Gastrocnemius medialis (tissue), 4 donors: ENCODE measurements at places on chromosomes 3 and 15.

DNA sequence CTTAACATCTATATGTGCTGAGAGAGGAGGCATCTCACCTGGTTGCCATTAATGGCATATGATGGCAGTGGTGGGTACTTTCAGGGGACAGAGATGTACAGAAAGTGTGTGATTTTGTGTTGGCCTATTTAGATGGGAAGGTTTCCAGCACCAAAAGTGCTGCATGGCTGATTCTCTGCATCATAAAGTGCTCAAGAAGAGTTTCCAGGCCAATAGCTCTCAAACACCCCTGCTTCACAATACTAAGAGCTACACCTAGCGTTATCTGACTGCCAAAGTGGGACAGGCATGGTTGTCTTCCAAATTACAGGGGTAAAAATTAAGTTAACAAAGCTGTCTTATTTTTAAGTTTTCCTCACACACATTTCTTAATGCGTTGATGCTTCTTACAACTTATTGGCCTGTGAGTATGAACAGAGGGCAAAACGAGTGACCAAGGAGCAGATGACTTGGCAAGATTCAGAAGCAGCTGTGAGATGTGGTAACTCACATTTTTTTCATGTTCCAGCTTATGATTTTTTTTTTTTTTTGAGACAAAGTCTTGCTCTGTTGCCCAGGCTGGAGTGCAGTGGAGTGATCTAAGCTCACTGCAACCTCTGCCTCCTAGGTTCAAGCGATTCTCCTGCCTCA is 41.4 kb upstream of the VEPH1 start:
- DNase-seq = peak; percentile 36

- no peak for DNase-seq
Observed at GRCh38 chr3:126473292-126474168, 2.2 kb downstream of the ZXDC start.

DNA sequence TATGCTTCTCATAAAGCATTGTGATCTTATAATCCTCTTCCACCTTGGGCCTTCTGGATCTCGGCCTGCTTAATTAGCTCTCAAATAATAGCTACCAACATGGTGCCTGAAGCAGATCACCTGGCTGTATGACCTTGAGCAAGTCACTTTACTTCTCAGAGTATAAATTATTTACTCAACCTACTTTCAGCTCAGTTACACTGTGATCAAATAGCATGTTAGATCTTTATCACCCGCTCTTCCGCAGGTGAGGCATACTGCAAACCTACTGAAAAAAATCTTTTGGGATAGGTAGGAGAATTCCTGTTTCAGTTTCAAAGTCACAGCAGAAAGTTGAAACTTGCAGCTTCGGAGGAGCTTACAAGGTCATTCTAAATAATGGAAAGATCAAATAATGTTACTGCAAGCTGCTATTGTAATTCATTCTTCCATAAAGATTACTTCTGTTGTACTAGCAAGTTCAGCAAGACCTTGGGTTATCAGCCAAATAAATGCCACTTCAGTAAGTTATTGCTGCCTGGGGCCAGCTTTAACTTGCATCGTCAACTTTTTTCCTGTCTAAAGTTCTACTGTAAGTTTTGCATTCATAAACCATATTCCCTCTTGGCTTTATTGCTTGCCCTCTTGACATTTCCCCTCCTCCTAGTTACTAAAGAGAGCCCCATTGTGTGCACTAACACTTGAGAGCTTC is 268.4 kb upstream of the ATP11B start:
- no peak for DNase-seq

DNA sequence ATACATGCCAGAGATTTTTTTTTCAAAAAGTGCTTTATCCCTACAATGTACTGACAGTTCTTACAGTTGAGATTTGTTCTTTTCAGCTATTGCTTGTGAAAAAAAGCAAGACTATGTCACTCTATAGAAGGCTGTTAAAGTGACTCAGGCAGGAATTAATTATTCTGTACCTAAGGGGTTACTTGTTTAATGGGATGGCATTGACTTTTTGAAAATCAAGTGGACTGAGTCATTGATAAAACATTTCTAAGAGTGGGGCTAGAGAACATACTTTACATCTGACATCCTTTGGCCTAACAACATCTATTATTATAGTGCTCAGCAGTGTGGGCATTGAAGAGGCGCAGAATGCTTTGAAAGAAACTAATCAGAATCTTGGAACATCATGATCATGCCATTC is 34.3 kb downstream of the INTS14 start:
- no peak for DNase-seq

- no peak for DNase-seq
Observed at GRCh38 chr3:10463533-10464434, 41.6 kb downstream of the ATP2B2 start.

DNA sequence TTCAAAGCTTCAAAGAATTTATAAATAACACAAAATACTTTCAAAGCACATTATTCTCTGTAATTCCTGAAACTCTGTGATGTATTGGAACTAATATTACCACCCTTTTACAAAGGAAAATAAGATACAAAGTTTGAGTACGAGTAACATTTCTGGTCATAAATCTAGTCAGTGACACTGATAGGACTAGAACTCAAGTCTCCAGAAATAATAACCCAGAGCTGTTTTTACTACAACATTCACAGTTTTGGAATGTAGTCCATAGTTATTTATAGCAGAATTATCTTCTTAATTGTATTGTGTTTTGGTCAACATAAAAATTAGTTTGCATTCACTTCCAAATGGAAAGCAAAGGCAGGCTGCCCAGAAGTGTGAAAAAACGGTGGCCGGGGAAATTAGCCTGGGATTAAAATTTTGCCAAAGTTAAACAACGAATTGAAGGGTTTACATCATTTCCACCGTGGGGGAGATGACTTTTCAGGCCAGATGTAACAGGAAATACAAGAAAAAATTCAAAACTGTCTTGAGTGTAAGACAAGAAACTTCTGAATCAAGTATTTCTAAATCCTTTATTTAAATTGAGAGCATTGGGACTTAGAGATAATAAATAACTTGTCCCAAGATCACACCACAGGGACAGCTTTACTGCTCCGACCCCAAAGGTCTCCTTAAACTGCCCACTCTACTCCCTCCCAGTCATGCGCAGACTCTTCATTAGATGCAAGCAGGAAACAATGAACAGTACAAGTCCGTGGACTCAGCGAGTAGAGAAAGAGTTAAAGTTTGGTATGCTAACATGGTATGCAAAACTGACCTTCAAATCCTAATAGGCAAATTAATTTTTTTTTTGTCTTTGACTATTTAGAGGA is 74.3 kb upstream of the VGLL4 start:
- no peak for DNase-seq

DNA sequence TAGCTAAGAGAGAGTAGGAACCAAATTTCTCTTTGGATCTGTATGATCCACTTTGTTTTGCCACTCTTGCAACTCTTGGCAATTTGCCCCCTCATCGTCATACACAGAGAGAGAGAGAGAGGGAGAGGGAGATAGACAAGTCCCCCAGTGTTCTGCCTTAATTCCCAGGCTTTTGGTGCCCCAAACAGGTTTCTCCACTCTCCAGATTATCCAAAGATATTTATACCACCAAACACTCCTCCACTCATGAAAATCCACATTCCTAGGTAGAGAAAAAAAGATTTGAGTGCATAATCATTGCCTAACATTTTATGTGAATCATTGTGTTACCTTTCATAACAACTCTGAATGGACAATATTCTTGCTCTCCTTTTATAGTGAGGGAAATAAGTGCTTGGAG is 15.3 kb downstream of the ACP3 start:
- DNase-seq = no peak

- no peak for DNase-seq
Observed at GRCh38 chr15:90884719-90885431, 571 bp downstream of the FES start.

GRCh38 chr15:91316126-91316525 is 216.1 kb downstream of the SV2B start:
- no peak for DNase-seq

- DNase-seq = no peak
Observed at GRCh38 chr15:50458348-50459112, 34.3 kb downstream of the USP8 start.

GRCh38 chr3:123379041-123379830 is 69.7 kb downstream of the ADCY5 start:
- DNase-seq = no peak

- DNase-seq = peak; percentile 85
Observed at GRCh38 chr3:193872265-193872753, 263.6 kb upstream of the HES1 start.

DNA sequence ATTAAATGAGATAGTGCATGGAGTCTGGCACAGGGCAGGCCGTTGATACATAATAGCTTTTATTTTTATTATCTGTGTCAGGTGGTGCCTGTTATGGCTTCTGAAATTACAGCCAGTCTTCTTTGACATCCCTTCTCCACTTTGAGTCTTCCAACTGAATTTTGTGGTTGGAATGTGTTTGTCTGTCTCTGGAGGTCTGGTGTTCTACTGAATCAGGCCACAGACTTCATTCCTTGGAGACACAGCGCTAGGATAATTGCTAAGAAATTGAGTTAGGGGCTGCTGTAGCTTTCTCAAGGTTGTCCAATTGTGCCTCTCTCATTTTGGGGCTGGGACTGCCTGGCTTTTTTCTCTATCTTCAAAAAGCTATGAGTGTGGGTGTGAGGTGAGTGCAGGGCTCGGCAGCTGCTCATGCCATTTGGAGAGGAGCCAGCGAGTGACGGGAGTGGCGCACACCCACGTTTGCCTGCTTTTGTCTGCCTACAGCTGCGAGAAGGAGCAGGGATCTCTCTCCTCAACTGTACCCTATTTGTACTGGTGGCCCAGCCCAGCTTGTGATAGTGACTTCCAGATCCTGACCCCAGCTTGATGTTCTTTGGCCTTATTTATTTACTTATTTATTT is 49.8 kb upstream of the SYN2 start:
- no peak for DNase-seq

GRCh38 chr3:45906681-45907407 is 20.5 kb downstream of the CCR9 start:
- peak; percentile 20 for DNase-seq

DNA sequence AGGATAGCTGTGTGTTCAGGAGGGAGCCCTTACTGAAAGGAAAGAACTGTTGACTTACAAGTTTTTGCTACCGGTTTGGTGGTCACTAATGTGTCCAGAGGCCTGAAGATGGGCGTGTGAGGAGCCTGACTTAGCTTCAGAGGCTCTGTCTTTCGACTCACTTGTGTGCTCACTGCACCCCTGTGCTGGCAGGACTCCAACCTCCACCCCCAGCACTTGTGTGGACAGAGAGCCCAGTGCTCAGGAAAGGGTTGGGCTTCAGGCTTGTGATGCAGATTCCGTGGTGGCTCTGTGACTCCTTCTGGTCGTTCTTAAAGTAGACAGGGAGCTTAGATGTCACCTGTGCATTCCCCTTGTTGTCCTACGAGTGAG is 100.9 kb downstream of the PGPEP1L start:
- no peak for DNase-seq

GRCh38 chr3:64188810-64189560 is 36.3 kb downstream of the PRICKLE2 start:
- DNase-seq = no peak

DNA sequence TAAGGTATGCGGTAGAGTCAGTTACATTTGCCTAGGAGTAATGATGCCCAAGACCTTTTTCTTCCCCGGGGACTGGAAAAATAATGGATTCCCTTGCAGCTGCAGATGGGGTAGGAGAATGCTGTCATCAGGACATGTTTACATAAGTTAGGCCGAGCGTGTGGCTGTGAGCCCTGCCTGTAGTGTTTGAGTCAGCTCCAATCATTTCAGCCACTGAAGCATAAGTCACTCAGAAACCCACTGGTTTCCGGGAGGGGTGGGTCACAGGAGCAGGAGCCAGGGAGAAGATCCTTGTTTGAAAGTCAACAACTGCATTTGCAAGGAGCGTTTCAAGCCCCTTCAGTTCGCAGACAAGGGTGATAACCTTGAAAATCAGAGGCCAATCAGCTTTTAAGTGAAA is 562.3 kb downstream of the MCTP2 start:
- no peak for DNase-seq

DNA sequence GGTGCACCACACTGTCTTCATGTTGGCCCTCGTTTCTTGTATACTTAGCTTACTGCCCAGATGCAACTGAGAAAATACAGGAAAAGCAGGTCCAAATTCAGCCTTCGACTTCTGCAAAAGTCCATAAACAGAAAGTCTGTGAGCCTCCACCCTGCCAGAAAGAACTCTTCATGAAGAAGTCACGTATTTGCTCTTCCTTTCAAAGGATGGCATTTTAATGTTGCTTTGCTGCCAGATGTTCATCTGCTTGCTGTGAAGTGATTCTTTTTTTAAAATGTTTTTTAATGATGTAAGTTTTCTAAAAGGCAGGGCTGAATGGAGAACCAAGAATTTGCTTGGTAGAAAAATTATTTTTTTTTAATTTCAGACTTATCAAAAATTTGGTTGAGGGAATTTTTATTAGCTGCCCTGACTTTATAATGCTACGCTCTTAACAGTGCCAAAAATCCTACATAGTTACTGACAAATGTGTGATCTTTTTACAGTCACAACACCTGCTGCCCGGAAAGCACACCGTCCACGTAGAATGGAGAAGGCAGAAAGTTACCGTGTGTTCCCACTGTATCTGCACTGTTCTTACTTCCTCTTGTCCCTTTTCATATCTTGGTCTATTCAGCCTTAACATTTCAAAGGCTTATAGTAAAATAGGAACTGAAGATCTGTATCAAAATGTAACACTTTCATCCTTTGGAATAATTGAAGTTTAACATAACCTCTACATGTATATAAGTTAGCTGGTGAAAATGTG is 136.3 kb downstream of the LRRC28 start:
- DNase-seq = no peak

GRCh38 chr15:94135486-94136147 is 95.7 kb upstream of the MCTP2 start:
- DNase-seq = no peak

GRCh38 chr3:6878731-6879130 is 17.8 kb downstream of the GRM7 start:
- no peak for DNase-seq

- no peak for DNase-seq
Observed at GRCh38 chr15:83610901-83611685, 42.8 kb upstream of the ADAMTSL3 start.

DNA sequence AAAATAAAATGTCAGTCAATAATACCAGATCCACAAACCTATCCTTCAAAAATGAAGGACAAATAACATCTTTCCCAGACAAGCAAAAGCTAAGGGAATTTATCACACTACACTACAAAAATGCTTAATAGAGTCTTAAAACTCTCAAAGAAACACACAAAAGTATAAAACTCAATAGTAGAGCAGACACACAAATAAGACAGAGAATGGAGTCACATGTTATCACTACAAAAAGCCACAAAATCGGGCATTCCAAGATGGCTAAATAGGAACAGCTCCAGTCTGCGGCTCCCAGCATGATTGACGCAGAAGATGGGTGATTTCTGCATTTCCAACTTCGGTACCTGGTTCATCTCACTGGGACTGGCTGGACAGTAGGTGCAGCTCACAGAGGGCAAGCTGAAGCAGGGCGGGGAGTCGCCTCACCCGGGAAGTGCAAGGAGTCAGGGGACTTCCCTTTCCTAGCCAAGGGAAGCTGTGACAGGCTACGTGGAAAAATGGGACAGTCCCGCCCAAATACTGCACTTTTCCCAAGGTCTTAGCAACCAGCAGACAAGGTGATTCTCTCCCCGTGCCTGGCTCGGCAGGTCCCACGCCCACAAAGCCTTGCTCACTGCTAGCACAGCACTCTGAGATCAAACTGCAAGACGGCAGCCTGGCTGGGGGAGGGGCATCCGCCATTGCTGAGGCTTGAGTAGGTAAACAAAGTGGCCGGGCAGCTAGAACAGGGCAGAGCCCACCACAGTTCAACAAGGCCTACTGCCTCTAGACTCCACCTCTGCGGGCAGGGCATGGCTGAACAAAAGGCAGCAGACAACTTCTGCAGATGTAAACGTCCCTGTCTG is 46.3 kb downstream of the SENP7 start:
- no peak for DNase-seq
